ENCODE measurements at places on chromosomes 6 and 20.

DNA sequence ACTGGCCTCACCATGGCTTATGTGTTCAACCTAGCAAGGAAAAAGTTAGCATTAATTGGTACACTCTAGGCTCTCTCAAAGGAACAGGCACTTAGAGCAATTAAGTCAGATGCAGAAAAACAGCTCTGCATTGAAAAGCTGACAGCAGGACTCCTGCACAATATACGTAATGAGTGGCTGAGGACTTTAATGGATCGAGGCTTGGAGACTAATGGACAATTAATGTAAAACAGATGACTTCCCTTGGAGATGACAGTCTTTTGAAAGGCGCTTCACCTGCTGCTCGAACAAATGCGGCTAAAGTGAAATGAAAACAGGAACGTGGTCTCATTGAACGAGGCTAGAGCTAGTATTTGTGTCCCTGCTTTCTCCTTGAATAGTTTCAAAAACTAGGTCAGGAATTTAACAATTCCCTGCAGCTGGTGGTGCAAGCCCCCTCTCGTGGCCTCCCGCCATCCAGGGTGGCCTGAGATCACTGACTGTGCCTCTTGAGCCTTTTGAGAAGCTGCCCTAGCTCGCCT, 137.1 kb downstream of the ELOVL4 start:
- DNase-seq: peak; percentile 18

DNA sequence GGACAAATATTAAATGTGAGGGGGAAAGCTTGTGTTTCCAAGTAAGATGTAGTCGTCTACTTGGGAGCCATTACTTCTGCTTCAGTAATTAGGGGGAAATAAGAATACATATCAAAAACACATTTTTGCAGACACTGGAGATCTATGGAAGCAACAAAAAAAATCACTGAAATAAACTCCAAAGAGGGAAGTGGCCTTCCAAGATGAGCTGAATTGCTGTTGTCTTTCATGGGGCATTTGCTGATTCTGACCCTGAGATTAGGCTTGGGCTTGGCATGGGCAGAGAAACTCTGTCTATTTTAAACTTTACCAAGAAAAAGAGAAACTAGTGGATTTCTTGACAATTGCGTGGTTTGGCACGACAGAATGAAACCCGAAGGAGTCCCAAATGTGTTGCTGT, 120.1 kb downstream of the MAP3K5 start:
- DNase-seq: no peak

- DNase-seq: no peak
Observed at GRCh38 chr6:53441761-53442160, 93.0 kb upstream of the ELOVL5 start.

GRCh38 chr6:151514000-151514730, 20.3 kb downstream of the CCDC170 start:
- no peak for DNase-seq

DNA sequence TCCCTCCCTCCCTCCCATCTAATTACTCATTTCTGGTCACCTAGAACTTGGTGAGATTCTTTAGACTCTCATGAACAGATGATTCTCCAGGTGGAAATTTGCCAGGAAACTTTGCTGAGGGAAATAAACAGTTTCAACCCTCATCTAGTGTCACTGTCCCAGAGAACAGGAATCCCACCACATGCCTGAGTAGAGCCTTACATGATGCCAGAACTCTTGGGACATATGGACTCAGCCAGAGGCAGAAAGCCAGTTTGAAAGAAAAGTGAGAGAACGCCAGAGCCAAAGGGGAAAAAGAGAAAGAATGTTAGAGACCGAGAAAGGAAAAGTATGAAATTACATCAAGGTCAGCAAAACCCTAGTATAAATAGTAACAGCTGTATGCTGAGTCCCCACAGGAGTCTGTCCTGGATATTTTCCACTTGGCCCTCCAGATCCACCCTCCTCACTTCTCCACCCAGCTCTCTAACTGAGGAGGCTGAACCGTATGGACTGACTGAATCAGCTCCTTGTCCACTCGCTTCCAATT, 127.5 kb upstream of the COL21A1 start:
- no peak for DNase-seq

DNA sequence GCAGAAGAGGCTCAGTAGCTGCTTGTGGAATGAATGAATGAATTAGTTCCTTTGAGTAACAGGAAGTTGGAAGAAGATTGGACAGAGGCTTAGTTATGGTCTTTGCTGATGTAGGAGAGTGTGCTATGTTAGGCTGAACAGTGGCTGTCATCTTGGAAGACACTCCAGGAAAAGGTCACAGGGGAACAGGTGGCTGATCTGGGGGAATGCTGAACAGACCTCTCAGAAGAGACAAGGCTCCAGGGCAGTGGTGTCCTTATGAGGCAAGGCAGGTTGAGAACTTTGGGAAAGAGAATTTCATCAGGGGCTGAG, 62.3 kb downstream of the UTRN start:
- DNase-seq: no peak

DNA sequence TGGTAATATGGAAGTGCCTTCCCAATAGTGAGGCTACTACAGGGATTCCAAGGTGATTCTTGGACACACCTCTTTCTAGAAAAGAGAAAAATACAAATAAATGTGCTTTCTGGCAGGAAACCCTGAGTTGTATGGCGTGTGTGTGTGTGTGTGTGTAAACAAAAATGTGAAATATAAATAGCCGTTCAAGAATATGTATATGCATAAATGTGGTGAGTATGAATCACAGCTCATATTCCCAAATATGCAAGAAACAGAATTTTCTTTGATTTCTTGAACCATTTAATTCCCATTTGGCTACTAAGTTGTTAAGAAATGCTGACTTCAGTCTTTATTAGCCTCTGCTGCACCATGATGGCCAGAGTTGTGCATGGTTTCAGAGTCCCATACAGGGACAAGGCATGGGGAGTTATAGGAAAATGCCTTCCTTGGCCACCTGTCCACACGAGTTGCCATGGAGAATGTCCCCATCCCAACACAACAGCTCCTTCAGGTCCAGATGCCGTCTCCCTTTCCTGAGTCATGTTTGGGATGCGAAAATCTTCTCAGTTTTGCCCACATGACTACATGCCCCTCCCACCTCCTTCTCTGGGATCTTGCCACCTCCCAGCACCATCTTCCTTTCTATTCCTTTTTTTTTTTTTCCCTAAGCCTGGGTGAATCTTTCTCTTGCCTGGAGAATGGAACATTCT, 312.4 kb upstream of the ECI2 start:
- no peak for DNase-seq

- peak; percentile 25 for DNase-seq
Observed at GRCh38 chr6:122753688-122754056, 25.8 kb upstream of the FABP7 start.

GRCh38 chr6:12903246-12903645, 186.7 kb downstream of the PHACTR1 start:
- DNase-seq: no peak

Measured in NCI-H2029 treated with DMSO at 0.1 percent for 48 hours (cell line).